Head of caudate nucleus (tissue), 42 donors: ENCODE measurements at places on chromosomes 2 and 18.

DNA sequence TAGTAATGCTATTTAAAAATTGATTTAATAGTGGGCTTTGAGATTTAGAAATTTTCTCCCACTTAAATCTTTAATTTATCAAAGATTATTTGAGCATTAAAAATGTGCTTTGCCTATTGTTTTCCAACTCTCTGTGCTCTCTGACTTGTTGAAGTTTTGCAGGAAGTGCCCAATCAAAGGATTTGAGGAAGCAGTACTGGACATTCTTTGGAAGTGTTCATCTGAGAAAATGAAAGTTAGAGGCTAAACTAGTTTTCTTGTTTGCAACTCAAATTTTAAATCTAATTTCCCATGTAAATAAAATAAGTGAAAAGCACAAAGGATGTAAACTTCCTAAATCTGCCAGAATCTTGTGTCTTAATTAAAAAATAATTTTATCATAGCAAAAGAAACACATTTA is 89.1 kb downstream of the CAMKMT start:
- no peak for DNase-seq

DNA sequence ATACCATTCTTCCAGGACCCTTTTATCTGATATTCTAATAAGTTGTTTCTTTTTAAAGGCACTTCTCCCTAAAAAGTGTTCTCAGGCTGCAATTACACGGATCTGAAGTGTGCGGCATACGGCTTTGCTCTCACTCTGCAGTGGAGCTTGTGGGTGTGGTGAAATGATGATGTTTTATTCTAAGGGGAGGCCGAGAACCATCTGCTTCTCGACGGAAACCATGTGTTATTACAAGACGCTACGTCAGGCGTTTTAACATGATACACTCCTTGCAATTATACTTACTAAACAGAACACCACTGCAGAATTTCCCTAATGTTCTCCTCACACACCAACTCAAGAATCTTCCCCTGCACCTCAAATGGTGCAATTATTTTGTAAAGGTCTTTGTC is 34.9 kb upstream of the CTDP1 start:
- DNase-seq, result no peak

DNA sequence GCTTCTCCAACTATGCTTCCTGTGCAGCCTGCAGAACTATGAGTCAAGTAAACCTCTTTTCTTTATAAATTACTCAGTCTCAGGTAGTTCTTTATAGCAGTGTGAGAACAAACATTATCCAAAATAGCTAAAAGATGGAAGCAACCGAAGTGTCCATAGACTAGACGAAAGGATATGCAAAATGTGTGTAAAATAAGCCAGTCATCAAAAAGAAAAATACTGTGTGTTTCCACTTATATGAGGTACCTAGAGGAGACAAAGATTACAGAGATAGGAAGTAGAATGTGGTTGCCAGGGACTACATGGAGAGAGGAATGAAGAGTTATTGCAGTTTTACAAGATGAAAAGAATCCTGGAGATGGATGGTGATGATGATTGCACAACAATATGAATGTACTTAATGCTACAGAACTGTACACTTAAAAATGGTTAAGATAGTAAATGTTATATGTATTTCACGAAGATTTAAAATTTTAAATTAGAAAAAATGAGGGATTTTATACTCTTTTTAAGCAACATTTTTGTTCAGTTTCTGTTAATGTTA is 99.3 kb upstream of the FN1 start:
- DNase-seq, result no peak

DNA sequence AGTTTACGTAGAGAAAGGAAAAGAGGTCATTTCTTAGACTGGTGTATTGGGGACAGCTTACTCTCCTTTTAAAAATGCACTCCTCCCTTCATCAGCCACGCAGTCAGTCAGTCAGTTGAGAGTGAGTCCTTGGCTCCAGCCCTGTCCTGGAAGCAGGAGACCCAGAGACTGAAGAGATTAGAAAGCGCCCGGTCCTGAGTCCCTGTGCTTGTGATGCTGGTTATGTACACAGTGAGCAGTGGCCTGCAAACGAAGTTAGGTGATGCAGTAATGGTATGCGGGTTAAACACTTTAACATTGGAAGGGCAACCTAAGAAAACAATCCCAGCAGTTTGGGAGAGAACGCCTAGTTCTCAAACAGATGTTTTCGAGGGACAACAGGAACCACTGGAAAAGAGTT is 6.3 kb upstream of the ASB1 start:
- no peak for DNase-seq
